Naive thymus-derived CD4-positive, alpha-beta T cell (primary cell): ENCODE measurements at places on chromosomes 13 and 19. TPM values are rescaled to one million over a fixed set of nuclear protein-coding genes. Genes with fewer than 3 reads are reported as not detected.

DNA sequence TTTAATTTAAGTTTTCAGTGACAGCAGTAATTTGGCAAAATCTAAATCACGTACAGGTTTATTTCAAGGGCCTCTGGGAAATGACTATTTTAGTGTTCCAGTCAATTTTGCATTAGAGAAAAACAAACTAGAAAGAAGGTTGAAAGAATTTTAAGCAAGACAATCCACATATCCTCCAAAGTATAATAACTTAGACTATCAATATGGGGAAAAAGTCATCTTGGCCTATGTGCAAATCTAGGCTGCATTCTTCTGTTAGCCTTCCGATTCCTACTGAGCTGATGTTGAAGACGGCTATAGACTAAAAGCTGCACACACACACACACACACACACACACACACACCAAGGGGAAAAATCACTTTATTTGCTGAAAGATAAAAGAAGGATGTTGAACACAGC is 81.3 kb downstream of the SLITRK6 start:
- no peak for DNase-seq

Gene ZNF724
- 6.8 TPM for total RNA-seq

Gene FCAR
- 110 TPM for total RNA-seq

GRCh38 chr19:42122691-42123607 is 9.3 kb downstream of the POU2F2 start:
- DNase-seq: no peak

GRCh38 chr13:49292742-49293486 is 45.2 kb downstream of the CDADC1 start:
- no peak for DNase-seq

Gene CDX2
- total RNA-seq: not detected

Gene OR7A5
- total RNA-seq: not detected

GRCh38 chr19:54141356-54141755 is 3.8 kb downstream of the CNOT3 start:
- DNase-seq: no peak

Gene CGB8
- not detected for total RNA-seq

GRCh38 chr13:30721936-30722335 is 13.4 kb upstream of the ALOX5AP start:
- no peak for DNase-seq
